ENCODE measurements at places on chromosomes 7 and 10.
A peak's percentile ranks its signal among the peaks of the same experiment; 100 is the strongest.

DNA sequence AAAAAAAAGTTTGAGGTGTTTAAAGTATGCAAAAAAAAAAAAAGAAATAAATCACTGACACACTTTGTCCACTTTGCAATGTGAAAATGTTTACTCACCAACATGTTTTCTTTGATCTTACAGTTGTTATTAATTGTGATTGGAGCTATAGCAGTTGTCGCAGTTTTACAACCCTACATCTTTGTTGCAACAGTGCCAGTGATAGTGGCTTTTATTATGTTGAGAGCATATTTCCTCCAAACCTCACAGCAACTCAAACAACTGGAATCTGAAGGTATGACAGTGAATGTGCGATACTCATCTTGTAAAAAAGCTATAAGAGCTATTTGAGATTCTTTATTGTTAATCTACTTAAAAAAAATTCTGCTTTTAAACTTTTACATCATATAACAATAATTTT is 130.6 kb downstream of the CFTR start:
- no peak for DNase-seq
- no peak overlapping the region for H3K4me3 ChIP-seq
- H3K27ac ChIP-seq, result no peak overlapping the region
- H3K4me1 ChIP-seq, result peaks cover 6% of the 10 kb centered on the region
- H3K36me3 ChIP-seq, result no peaks in the 10 kb centered on the region

- H3K36me3 ChIP-seq, result no peaks in the 10 kb centered on the region
- no peaks in the 10 kb centered on the region for H3K4me1 ChIP-seq
- H3K4me3 ChIP-seq, result no peak overlapping the region
- H3K27ac ChIP-seq, result no peak overlapping the region
Observed at GRCh38 chr7:72234086-72234485, 178.1 kb downstream of the CALN1 start.

GRCh38 chr7:94588075-94588474 is 67.9 kb downstream of the SGCE start:
- H3K4me1 ChIP-seq, result no peaks in the 10 kb centered on the region
- no peak overlapping the region for H3K27ac ChIP-seq
- H3K27me3 ChIP-seq, result no peaks in the 10 kb centered on the region
- H3K4me3 ChIP-seq, result no peak overlapping the region

- H3K36me3 ChIP-seq, result peaks cover 2% of the 10 kb centered on the region
- no peaks in the 10 kb centered on the region for H3K27me3 ChIP-seq
- H3K4me3 ChIP-seq, result no peak overlapping the region
- peaks cover 67% of the 10 kb centered on the region for H3K4me1 ChIP-seq
- no peak for DNase-seq
- H3K27ac ChIP-seq, result peak overlapping the region; percentile 92
Observed at GRCh38 chr10:122139627-122140170, 131.4 kb upstream of the BTBD16 start.

GRCh38 chr7:150311711-150312110 is 11.4 kb upstream of the LRRC61 start:
- DNase-seq, result no peak
- H3K27me3 ChIP-seq, result no peaks in the 10 kb centered on the region
- no peak overlapping the region for H3K4me3 ChIP-seq
- no peak overlapping the region for H3K27ac ChIP-seq
- no peaks in the 10 kb centered on the region for H3K4me1 ChIP-seq
- no peaks in the 10 kb centered on the region for H3K36me3 ChIP-seq

- no peak overlapping the region for H3K27ac ChIP-seq
- DNase-seq, result no peak
- H3K4me1 ChIP-seq, result peaks cover 18% of the 10 kb centered on the region
- no peaks in the 10 kb centered on the region for H3K36me3 ChIP-seq
- H3K4me3 ChIP-seq, result no peak overlapping the region
Observed at GRCh38 chr7:151104411-151105235, 18.3 kb downstream of the AGAP3 start.
